ENCODE measurements at places on chromosomes 13 and 19.

- DNase-seq: no peak
Observed at GRCh38 chr19:34353546-34353945, 11.4 kb upstream of the GPI start.

DNA sequence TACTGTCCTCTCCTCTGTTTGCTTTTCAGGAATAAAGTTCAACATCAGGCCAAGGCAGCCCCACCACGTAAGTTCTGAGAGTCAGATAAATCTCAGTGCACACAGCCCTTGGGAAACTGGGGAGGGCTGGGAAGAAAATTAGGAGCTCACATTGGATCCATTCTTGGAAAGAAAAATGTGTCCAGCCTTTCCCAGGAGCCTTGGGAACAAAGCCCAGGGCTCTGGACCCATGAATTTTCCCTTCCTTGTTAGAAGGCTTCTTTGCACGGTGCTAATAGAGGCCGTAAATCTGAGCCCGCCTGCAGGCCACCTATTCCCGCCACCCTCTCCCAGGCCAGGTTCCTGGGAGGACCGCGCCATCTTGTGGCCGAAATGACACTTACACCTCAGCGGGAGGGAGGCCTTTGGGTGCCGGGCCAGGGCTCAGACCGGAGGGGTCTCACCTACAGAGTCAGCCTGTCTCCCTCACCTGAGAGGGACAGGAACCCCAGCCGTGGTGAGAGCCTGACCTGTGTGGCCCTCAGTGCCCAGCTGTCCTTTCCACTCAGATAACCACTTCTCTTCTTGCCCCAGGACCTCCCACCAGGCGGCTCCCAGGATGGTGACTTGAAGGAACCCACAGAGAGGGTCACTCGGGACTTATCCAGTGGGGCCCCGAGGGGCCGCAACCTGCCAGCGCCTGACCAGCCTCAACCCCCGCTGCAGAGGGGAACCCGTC is 25.1 kb upstream of the KCTD15 start:
- DNase-seq: peak; percentile 35

DNA sequence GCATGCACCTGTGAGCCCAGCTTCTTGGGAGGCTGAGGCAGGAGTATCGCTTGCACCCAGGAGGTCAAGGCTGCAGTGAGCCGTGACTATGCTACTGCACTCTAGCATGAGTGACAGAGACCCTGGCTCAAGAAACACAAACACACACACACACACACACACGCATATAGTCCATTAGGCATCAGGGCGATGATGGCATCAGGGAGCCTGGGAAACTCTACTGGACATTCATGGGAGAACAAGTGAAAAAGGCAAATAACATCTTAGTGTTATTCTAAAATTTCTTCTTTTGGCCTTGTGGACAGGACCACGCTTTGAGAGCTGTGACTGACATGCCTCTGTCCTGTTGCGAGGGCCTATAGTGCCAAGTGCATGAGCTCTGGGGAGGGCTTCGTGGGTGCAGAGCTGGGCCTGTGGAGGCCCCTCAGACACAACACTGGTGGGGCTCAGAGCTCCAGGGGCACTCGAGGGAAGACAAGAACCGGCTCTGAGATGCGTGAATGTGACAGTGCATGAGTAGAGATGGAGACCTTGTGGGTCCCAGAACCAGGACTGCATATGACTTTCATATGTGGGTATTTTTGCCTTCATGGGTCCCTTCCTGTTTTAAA is 8.0 kb upstream of the USF2 start:
- peak; percentile 6 for DNase-seq

- DNase-seq: no peak
Observed at GRCh38 chr19:29564574-29565005, 38.8 kb downstream of the VSTM2B start.

DNA sequence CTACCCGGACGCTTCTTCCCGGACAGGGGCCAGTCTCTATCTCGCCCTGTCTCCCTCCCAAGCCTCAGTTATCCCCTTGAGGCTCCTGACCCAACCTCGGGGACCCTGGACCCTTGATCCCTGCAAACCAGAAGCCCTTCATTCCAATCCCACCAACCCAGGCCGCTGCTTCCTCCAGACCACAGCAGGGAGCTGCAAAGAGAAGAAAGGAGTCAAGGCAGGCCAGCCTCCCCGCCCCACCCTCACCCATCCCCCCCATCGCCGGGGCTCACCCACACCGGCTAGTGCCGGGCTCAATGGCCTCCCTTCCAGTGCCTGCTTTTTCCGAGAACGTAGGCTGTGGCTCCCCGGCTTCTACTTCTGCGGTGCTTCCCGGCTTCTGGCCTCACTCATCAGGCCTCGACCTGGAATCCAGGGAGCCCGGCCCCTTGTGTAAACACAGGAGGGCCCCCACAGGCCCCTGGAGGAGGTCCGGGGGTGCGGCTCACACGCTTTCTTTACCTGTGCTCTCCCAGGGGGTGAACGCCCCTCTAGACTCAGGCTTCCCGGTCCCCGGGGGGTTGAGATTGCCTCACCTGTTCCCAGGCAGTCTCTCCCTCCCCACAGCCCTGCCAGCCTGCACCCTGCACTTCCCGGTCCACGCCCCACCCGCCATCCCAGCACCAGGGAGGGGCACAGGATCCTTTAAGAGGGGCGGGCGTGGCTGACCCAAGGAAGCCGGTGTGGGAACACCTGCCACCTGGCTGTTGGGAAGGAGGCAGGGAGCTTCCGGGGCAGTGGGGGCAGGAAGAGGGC is at the start of gene FAM83E:
TSS of gene FAM83E (minus strand) at position 641 of the 795 bp plus-strand sequence. CDS start 1,704 bp downstream, outside the sequence.
- no peak for DNase-seq

- no peak for DNase-seq
Observed at GRCh38 chr19:10655457-10656312, 1.5 kb downstream of the ILF3 start.
